ENCODE measurements at places on chromosomes 4 and X.

DNA sequence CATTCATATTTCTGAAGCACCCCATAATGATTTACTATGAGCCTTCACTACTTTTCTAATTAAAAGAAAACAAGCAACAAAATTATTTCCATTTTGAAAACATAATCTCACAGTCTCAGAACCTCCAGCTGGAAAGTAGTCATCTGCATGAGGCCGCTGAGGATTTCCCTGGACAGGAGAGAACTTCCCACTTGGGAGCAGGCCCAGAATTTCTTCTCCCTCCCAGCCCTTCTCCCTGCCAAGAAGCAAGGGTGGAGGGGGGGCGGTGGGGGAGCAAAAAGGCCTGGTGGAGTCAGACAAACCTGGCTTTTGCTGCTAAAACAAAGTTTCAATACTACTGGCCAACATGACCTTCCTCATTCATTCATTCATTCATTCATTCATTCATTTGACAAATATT is 167.3 kb downstream of the PJA1 start:
- DNase-seq, result no peak

GRCh38 chrX:140040386-140040785 is 75.1 kb upstream of the CXorf66 start:
- no peak for DNase-seq

GRCh38 chr4:45423896-45424295 is 697.5 kb upstream of the GNPDA2 start:
- no peak for DNase-seq

- no peak for DNase-seq
Measured at GRCh38 chr4:165963621-165964020, 90.6 kb downstream of the TLL1 start.

DNA sequence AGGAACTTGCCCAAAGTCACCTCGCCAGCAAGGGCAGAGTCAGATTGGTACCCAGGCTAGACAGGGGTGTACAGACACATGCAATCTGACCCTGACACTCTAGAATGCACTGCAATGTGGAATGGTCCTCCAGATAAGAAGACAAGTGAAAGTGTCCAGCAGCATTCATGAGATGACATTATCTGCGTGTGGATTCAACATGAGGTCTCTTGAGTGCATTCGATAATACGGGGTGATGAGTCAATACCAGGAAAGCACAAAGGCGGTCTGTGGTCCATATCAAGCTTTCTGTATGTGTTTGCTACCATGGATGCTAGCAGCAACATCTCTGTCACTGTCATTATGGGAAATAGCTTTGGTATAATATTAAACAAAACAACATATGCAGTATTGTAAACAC is 6.8 kb upstream of the XAGE3 start:
- DNase-seq, result no peak

DNA sequence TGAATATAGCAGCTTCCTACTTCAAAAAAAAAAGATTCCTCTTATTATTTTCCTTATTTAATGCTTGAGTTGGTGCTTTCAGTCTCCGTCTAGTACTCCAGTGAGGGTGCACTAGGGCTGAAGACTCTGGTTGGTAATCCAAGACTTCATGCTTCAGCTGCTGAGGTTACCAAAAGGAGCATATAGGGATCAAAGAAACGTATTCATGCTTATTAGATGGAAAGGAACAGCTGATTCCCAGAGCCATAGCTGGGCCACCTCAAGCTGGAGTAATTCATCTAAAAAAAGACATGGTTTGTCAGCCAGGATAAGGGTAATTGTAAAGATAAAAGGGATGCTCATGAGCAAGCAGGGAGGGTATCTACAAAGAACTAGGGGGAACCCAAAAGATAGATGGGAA is 131.7 kb upstream of the FAM47B start:
- no peak for DNase-seq

- DNase-seq, result no peak
Measured at GRCh38 chrX:38804432-38804681, 3.1 kb downstream of the MID1IP1 start.

DNA sequence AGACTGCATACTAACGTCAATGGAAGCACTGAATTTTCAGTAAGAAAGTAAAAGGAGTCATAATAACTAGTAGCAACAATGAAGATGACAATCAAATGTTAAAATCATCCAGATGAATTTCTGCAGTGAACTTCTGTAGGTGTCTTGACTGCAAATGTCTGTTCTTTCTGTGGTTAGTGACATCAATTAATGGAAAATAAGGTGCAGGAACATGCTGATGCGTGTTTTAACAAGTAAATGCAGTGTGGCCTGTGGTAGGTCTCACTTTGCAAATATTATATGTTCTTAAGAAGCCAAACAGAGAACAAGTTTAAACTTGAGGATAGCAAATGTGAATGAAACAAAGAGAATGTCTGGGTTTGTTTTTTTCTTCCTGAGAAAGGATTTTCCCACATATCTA is 2.6 kb upstream of the DTHD1 start:
- no peak for DNase-seq

GRCh38 chr4:169144061-169144600 is 126.6 kb downstream of the SH3RF1 start:
- no peak for DNase-seq

GRCh38 chrX:110315551-110315950 is 2.3 kb downstream of the AMMECR1 start:
- no peak for DNase-seq

DNA sequence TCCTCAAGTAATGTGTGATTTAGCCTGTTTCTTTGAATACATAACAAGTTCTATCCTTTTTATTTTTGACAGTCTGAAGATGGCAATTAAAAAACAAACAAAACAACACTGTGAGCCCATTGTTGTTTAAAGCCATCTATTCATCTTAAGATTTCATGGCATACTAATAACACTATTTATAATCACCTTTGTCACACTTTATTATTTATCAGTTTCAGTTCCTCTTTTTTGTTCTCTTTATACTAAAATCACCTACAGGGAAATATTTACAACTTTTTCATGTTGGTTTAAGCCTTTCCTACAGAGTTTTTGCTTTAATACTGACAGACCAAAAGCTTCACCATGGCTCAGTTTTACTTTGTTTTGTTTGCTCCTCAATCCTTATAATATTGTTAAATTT is 247.4 kb upstream of the CTSO start:
- DNase-seq, result no peak

- DNase-seq, result no peak
Measured at GRCh38 chrX:48696909-48697727, 584 bp downstream of the SUV39H1 start.

DNA sequence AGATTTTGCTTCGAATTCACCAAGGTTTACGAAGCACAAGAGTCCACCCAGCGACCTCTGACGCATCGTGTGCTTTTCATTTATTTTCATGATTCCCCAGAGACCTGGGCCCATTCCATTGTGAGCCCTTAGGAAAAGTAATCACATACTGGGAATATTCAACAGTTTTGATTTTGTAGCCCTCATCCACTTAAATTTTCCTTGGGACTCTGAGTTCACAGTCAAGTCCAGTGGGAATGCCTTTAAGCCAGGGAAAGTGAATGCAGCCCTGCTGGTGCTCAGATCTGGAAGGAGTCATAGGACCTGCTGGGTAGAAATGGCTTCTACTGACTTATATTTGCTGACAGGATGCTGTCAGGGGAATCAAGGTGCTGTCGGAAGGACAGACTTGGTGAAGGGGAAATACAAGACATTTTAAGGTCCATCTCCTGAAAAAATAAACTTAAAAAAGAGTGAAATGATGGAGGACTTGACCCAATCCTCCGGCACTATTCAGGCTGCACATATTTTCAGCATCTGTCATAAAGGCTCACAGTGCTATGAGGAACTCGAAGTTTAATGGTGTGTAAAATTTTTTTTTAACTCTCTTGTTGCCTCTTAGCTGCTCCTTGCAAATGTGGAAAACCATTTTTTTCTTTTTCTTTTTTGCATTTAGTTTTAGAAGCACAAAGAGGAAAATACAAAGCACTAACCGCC is 204.9 kb downstream of the MID1 start:
- DNase-seq, result no peak

DNA sequence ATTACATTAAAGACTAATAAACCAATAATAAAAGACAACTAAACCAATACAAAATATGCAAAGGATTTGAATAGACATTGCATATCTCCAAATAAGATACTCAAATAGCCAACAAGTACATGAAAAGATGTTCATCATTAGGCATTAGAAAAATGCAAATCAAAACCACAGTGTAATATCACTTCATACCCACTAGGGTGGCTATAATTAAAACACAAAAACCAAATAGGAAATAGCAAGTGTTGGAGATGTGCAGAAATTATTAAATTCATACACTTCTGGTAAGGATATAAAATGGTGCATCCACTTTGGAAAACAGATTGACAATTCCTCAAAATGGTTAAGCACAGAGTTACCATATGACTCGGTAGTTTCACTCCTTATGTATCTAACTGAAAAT is 860.8 kb upstream of the DIAPH2 start:
- no peak for DNase-seq

GRCh38 chr4:91114386-91114785 is 987.2 kb downstream of the CCSER1 start:
- DNase-seq, result no peak

- no peak for DNase-seq
Measured at GRCh38 chrX:78643096-78643495, 16.0 kb downstream of the RTL3 start.

GRCh38 chrX:118497180-118497818 is 1.7 kb downstream of the DOCK11 start:
- DNase-seq, result no peak
